ENCODE measurements at places on chromosomes 4 and X.

GRCh38 chr4:101158134-101158482 is 189.2 kb downstream of the PPP3CA start:
- no peak for DNase-seq

GRCh38 chr4:98908703-98909262 is 20.1 kb downstream of the EIF4E start:
- no peak for DNase-seq

- no peak for DNase-seq
Measured at GRCh38 chr4:113759696-113760093, 1.8 kb downstream of the CAMK2D start.

DNA sequence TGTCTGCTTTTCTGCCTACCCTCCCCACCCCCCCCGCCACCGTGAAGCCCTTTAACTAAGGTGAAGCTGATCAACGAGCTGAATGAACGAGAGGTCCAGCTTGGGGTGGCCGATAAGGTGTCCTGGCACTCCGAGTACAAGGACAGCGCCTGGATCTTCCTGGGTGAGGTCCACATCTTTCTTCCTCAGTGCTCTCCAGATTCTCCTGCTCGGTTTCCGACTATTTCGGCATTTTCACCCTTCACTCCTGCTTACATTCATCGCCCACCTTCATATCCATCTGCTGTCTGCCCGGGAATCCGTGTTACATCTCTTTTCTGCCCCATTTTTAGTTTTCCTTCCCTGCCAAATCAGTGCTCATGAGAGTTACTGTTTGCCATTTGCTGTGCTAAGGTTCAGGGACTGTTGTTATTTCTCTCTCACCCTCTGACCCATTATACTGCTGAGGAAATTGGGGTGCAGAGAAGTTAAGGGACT is 459 bp downstream of the RBMX2 start:
- no peak for DNase-seq

DNA sequence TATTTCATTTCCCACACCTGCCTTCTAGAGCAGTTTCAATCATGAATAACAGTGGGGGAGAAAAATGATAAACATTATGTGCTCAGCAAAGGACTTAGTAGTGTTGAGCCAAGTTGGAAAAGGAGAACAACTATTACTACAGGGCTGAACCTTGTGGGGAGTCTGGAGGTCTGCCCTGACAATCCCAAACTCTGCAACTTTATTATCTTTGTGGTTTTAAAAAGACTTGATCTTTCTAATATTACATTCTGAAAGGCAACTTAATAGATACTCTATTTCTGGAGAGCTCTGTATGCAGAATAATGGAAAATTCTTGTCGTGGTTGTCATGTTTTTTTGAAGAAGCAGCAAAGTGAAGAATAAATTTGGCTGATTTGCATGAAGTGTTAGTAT is 116.1 kb downstream of the SPCS3 start:
- no peak for DNase-seq

DNA sequence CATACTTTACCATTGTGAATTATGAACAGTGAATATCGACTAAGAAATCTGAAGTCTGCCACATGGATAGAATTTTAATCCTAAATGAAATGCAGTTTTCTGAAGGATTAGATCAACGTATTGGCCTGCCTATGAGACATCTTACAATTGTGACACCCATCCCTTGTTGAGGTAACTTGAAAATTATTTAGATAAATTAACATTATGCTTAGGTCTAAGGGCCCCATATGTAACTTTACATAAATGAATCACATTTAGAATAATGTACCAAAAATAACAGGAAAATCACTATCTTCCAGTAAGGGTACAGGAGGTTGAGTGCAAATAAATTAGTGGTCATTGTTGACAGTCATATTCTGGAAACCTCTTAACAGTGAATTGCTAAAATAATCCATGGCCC is 13.5 kb downstream of the XAGE5 start:
- DNase-seq = no peak

GRCh38 chr4:8010618-8011017 is 71.0 kb upstream of the AFAP1 start:
- DNase-seq = no peak

GRCh38 chr4:150325872-150326271 is 247.6 kb downstream of the DCLK2 start:
- no peak for DNase-seq

DNA sequence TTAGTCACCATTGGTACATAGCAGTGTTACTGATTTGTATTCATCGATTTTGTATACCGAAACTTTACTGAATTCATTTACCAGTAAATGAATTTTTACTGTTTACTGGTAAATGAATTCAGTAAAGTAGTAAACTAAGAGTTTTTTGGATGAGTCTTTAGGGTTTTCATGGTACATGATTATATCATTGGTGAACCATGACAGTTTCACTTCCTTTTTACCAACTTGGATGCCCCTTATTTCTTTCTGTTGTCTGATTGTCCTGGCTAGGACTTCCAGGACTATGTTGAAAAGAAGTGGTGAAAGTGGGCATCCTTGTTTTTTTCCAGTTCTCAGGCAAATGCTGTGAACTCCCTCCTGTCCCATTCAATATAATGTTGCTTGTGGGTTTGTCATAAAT is 494.9 kb downstream of the GALNTL6 start:
- no peak for DNase-seq

DNA sequence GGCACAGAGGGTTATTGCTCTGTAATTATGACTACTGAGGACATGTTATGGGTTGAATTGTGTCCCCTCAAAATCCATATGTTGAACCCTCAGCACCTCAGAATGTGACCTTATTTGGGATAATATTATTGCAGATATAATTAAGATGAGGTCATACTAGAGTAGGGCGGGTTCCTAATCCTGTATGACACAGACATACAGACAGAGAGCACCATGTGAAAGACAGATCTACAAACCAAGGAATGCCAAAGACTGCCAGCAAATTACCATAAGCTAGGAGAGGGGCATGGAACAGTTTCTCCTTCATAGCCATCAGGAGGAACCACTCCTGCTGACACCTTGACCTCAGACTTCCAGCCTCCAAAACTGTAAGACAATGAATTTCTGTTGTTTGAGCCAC is 115.2 kb upstream of the OTUD4 start:
- DNase-seq = no peak

DNA sequence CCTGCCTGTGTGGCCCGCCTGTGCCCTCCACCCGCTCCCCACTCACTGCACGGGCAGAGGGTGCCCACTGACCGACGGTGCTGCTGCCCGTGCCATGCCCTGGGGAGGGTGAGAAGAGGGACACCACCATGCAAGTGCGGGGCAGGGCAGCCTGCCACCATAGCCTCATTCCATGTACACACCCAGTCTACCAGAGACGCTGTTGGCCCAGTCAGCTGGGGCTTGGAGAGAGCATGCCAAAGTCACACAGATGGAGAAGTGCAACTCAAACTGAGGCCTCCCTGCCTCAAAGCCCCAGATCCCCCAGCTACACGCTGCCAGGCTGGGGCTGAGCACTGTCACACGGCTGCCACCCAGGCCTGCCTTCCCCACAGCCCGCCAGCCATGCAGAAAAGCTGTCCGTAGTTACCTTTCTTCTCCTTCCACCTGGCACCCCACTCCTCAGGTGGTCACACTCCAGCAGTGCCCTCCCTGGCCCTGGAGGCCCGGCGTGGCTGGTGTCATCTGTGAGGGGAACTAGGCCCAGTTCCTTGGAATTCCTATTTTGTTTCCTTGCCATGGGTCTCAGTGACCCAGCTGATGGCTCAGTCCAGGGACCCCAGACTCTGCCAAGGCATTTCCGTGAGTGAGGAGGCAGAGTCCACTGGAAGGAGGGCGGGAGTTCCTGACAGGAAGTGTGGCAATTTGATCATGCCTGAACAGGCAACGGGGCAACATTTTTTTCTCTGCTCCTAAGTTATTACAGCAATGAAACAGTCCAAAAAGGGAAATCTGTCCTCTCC is at the start of gene SLC2A9:
SLC2A9 (minus strand) TSS at position 627 of the 782 bp plus-strand sequence; CDS start at position 559, 68 bp downstream.
- DNase-seq = no peak

GRCh38 chrX:35726176-35726575 is 72.0 kb upstream of the MAGEB16 start:
- DNase-seq = no peak

Measured in stimulated activated CD8-positive, alpha-beta memory T cell treated with anti-CD3 and anti-CD28 coated beads, Interleukin-15, amount 100 ng/mL, for 48 hours (primary cell).